ENCODE measurements at places on chromosomes 6 and 20. TPM values are rescaled to one million over a fixed set of nuclear protein-coding genes. Genes with fewer than 3 reads are reported as not detected.

The MPC1 gene
- total RNA-seq = 28.3 TPM

GRCh38 chr6:42419490-42420280, 32.0 kb downstream of the TRERF1 start:
- H3K27ac ChIP-seq = no peak overlapping the region
- no peak for DNase-seq
- H3K4me1 ChIP-seq = peaks cover 70% of the 10 kb centered on the region
- H3K4me3 ChIP-seq = no peak overlapping the region
- peaks cover 17% of the 10 kb centered on the region for H3K36me3 ChIP-seq

DNA sequence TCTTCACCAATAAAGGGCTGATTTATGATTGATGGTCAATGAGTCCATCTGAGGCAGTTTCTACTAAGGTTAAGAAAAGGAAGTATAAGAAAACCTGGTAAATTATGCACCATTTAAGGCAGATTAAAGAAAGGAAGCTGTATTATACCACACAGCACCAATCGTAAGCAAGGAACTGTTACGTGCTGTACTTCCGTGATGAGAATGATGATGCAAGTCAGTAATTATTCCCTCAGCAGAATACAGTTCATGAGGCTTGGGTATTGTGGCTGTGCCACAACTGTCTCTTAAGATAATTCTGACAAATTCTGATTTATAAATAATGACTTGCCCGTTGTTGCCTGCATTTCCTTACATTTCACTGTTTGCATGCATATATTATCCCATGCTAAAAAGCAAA, 699.0 kb downstream of the HDGFL1 start:
- no peak for DNase-seq
- H3K4me3 ChIP-seq = no peak overlapping the region
- H3K27ac ChIP-seq = no peak overlapping the region

The RAB32 gene
- not detected for total RNA-seq

DNA sequence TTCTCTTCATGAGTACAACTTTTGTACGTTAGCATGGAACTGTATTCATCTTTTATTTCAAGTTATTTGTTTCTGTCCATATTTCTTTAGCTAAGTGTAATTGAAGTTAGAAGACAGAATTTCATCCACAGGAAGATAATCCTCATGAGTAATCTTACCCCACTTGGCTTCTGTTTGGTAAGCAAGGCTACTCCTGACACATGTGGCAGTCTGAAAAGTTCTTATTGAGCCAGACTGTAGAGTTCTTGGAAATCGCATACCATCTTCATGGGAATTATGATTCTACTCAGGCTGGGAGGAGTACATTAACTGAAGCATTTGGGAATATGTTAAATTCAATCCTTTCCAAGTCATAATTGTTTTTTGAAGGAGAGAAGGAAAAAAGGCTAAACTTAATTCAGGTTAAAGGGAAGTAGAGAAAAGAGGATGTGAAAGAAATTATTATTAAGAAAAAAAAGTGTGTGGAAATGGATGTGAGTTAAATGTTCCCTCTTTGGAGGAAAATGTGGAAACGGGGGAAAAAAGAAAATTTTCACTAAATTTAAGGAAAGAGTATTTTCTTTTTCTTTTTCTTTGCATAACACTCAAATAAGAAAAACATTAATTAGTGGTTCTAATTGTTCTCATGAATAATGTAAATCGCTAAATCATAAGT, 41.5 kb upstream of the TENT5A start:
- H3K27ac ChIP-seq = no peak overlapping the region
- no peaks in the 10 kb centered on the region for H3K4me1 ChIP-seq
- DNase-seq = no peak

The ULBP3 gene
- 1.1 TPM for total RNA-seq

Data from activated CD4-positive, alpha-beta T cell treated with anti-CD3 and anti-CD28 coated beads, Interleukin-2, amount 10 ng/mL, durations not matched to agents 7 days and 5 days (primary cell).